Activated CD4-positive, alpha-beta T cell treated with anti-CD3 and anti-CD28 coated beads for 1 hour (primary cell): ENCODE measurements at places on chromosomes 1 and 21.
A peak's percentile ranks its signal among the peaks of the same experiment; 100 is the strongest.

DNA sequence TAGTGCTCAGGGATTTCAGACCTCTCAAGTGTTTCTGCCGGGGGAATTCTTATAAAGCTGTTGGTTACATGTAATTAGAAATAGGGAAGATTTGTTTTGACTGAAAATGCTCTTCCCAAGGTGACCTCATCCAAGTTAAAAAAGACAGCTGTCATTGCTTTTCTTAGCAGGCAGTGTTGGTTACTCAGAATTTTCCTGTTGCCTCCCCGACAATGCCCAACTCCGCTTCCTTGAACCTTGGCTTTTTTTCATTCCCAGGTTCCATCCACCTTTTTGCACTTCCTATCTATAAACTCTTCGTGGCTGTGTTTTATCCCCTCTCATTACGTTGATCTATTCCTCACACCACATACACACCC, 825 bp upstream of the DPH5 start:
- DNase-seq, result no peak

DNA sequence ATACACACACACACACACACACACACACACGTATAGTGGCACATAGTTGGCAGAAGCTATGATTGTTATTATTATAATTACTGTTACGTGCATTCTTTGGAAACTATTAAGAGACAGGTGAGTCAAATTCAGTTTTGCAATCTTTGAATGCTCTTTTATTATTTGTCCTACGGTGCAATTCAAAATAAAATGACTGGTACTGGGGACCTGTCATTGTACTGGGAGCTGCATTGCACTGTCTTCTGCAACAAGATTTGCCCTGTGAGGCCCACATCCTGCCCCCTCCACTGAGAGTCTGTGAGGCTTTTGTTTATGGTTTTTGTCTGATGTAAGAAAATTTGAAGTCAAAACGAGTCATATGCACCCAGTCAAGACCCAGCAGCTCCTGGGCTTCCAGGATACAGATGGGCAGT, 1.9 kb downstream of the LY9 start:
- peak; percentile 47 for DNase-seq

GRCh38 chr1:74368335-74368734, 133.1 kb downstream of the TNNI3K start:
- DNase-seq, result no peak

- peak; percentile 75 for DNase-seq
Observed at GRCh38 chr1:2414297-2414958, 2.1 kb upstream of the PEX10 start.

- DNase-seq, result no peak
Observed at GRCh38 chr1:185349556-185349955, 32.5 kb upstream of the IVNS1ABP start.

DNA sequence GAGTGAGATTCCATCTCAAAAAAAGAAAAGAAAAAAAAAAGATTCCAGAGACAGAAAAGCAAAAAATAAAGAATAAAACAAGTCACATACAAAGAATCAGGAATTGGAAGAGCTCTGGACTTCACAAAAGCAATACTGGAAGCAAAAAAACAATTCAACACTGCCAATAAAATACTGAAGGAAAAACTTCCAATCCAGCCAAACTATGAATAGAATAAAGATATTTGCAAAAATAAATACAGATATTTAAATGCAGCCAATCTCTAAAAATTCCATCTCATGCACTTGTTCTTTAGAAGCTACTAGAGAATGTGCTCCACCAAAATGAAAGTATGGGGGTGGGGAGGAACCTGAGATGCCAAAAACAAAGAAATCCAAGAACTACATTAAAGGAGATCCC, 29.4 kb upstream of the RBM34 start:
- no peak for DNase-seq
